ENCODE measurements at places on chromosomes 11 and 22. TPM values are rescaled to one million over a fixed set of nuclear protein-coding genes. Genes with fewer than 3 reads are reported as not detected.

FOLR3 gene
- total RNA-seq: 0.96 TPM

SNU13 gene
- 167 TPM for total RNA-seq

ATM gene
- total RNA-seq: 31.9 TPM

ACRV1 gene
- total RNA-seq: 0.06 TPM

GRK2 gene
- 52.6 TPM for total RNA-seq

EHF gene
- 1.8 TPM for total RNA-seq

C1QTNF5 gene
- total RNA-seq: 8.2 TPM

TRIM21 gene
- 16.2 TPM for total RNA-seq

KREMEN1 gene
- total RNA-seq: 21.8 TPM

MMP13 gene
- total RNA-seq: not detected

DNA sequence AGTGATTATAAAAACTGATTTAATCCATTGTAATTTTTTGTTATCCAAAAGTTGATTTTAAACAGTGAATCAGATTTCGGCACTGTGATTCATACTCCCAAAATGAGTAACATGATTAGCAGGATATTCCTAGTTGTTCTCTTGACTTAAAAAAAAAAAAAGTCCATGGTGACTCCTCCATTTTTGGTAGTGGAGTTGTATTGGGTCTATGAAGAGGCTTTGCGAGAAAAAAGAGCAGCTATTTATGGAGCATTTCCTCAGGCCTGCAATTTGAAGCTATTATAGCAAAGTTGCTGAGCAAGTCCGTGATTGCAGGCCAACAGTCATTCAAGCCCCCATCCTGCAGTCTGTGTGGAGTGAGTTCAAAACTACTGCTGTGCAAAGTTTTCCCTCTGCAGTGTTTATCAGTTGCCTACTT, 28.8 kb downstream of the YAP1 start:
- DNase-seq: no peak

DNA sequence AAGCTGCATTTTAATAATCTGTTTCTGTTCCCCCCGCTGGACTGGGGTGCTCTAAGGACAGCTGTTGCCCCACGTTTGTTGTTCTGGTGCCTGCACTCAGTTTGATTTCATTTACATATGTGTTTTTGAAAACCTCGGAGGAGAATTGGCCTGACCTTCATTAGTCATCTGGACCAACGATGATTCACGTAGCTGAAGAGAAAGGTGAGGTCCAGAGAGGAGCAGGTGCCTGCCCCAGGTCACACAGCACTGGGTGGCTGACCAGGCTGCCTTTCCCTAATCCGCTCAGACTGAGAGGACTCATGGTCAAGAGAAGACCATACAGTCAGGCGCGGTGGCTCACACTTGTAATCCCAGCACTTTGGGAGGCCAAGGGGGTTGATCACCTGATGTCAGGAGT, 3.8 kb downstream of the CSDC2 start:
- peak; percentile 68 for DNase-seq

GRCh38 chr11:79313530-79313913, 127.3 kb downstream of the TENM4 start:
- DNase-seq: no peak

- no peak for DNase-seq
These were observed 76.5 kb downstream of the DHCR7 start for GRCh38 chr11:71371674-71372069.

DNA sequence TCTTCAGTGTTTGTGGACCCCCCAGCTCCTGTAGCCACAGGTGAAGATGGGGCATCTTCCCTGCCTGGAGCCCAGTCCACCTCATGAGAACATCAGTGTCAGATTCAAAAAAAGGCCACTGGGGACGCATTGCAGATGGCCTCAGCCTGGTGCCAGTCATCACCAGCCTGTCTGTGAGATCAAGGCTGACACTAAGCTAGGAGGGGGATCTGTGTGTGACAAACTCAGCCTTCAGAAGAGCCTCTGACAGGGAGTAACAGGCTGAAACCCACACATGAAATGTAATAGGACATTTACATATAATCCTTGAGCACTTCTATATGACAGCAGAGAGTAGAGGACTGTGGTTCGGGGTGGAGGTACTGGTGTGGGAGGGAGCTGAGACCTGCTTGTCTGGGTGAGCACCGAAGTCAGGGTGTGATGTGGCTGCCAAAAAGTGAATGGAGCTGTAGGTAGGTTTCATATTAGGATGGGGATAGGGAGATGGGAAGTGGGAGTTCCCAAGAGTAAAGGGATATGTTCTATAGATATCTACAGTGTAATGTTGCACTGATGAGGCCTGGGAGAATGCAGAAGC, 20.5 kb upstream of the CCDC134 start:
- DNase-seq: no peak

DNA sequence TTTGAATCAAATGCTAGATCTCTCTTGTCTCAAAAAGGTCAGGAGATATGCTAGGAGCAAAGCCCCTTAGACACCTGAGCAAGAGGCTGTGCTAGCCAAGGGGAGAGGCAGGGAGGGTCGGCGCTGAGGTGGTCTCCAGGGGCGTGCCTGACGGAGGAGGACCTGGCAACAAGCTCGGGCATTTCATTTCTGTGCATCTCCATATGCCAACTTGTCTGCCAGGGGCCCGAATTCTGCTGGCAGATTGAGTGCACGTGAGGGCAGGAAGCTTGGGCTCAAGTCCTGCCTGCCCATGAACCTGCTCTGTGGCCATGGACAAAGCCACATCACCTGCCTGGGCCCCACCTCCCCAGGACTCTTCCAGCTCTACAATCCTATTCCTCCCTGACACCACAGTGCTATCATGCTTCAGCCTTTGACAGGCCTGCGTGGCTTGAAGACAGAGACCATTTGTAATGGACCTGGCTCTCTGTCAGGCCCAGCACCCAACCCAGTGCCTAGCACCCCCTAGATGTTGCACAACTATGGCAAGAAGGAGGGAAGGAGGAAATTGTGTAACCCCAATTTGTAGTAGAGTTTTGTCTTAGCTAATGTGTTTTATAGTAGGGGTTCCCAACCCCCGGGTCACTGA, 16.3 kb upstream of the VSIG10L2 start:
- DNase-seq: no peak

DNA sequence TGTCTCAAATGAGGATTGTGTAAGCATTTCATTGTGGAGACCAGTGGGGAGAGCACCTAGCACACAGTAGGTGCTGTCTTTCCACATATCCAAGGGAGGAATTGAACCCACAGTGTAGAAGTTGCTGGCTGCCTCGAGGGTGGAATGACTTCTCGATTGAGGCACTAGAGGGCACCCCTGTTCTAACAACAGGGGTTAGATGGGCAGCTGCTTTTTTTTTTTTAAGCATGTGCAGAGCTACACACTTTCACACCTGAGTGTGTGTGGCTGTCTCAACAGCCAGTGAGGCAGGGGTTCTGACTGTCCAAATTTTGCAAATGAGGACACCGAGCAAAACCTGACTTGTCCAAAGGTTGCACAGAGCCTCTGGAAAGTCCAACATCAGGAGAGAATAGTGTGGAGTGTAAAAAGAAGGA, 118.2 kb upstream of the CRYBB3 start:
- DNase-seq: no peak

- DNase-seq: no peak
These were observed 24.9 kb downstream of the CD44 start for GRCh38 chr11:35163702-35164496.

GRCh38 chr22:38753948-38754750, 1.6 kb downstream of the SUN2 start:
- peak; percentile 62 for DNase-seq

- DNase-seq: no peak
These were observed 18.6 kb downstream of the ATM start for GRCh38 chr11:108241330-108242037.

GRCh38 chr11:117441146-117441975, 113.7 kb downstream of the CEP164 start:
- DNase-seq: no peak

DNA sequence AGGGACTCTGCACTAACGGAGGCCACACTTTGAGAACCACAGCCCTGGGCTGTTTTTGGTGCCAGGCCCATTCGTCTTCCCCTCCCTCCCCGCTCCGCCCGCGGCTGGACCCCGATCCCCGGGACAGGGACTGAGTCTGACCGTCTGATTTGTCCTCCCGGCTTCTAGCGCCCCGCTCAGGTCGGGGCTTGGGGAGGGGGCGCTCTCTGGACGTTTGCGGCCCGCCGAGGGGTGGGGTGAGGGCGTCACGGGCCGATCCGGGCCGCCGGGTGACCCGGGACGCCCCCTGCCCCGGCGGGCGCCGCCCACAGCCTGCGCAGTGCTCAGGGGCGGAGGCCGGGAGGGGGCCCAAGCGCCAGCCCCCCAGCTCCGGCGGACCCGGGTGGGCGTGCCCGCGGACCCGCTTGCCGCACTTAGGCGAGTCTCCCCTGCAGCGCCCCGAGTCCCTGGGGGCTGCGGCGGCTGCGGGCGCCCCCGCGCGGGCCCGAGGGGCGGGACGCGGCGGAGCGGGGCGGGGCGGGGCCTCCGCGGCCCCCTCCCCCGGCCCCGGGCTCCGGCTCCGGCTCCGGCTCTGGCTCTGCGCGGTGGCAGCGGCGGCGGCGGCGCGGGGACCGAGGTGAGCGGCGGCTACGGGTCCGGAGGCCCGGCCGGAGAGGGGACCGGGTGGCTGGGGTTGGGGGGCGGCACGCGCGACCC, 33.7 kb upstream of the PRR5 start:
- no peak for DNase-seq

DNA sequence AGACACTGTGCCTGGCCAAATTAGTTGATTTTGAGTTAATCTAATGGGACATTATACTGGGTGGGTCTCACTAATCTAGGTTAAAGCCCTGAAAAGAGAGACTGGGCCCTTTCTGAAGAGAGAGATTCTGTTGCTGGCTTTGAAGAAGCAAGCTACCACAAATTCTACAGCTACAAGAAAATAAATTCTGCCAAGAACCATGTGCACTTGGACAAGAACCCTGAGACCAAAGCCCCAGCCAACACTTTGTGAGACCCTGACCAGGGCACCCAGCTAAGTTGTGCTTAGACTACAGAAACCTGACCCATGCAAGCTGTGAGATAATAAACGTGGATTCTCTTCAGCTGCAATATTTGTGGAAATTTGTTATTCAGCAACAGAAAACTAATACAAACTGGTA, 20.1 kb upstream of the SPON1 start:
- no peak for DNase-seq

DNA sequence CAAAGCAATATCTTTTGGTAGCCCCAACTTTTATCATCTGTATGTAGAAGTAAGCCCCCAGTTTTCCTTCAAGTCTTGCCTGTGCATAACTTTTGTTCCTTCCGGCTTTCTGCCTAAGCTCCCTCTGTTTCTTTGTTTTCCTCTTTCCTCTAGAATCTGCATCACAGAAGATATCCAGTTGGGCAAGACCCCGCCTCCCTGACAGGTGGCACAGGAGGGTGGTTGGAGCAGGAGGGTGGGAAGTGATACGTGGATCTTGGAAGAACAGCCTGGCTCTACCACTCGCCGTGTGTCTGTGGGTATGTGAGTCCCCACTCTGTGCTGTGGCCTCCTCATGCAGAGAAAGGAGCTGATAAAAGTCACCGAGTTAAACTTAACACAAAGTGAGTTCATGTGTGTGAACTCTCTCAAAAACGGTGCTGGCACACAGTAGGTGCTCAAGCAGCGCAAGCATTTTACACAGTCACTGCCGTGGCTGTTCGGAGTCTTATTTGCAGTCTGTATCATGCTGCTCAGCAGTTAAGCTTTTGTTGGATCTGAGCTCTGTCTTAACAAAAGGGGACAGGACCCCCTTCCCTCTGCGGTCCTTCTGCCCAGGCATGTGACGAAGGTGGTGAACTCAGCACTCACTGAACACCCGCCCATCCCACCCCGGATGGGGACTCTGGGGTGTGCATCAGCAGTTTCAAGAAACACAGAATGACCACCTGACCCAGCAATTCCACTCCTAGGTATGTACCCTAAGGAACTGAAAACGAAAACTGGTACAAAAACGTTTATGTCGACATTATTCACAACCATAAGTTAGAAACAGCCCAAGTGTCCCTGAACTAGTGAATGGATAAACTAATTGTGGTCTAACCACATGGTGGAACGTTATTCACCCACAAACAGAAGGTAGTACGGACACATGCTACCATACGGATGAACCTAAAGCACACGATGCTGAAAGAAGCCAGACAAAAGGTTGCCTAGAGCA, 249.1 kb downstream of the CTTN start:
- no peak for DNase-seq

DNA sequence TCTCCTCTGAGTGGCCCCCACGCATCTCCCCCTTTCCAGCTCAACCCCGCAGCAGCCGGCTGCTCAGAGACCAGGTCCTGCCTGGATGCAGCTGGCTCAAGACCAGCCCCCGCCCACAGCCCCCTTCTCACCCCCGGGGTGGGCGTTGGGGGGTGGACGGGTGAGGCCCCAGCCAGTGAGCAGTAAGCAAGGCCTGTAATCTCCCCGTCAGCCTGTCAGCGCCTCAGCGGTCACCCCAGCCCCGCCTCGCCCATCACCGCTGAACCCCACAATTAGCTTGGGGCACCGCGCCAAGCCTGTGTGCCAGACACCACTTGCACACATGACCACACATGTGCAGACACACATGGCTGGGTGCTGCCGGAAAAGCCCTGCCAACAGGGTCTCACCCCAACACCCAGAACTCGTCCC, 5.9 kb downstream of the PLXNB2 start:
- no peak for DNase-seq

GRCh38 chr11:85699957-85700741, 14.2 kb upstream of the CCDC89 start:
- no peak for DNase-seq

DNA sequence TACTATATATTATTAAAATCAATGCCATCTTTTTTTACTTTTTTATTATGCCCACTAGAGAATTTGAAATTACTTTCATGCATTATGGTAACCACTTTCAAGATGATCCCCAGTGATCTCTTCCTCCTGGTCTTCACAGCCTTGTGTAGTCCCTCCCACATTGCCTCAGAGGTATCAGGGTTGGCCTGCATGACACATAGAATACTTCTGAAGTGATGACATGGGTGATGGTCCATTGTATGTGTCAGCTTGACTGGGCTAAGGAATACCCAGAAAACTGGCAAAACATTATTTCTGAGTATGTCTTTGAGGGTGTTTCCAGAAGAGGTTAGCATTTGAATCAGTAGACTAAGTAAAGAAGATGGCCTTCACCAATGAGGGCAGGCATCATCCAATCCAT, 14.2 kb upstream of the ISX start:
- no peak for DNase-seq

GRCh38 chr22:44200451-44200850, 19.7 kb downstream of the PARVG start:
- DNase-seq: no peak

GRCh38 chr11:16825968-16826367, 87.5 kb downstream of the C11orf58 start:
- no peak for DNase-seq

DNA sequence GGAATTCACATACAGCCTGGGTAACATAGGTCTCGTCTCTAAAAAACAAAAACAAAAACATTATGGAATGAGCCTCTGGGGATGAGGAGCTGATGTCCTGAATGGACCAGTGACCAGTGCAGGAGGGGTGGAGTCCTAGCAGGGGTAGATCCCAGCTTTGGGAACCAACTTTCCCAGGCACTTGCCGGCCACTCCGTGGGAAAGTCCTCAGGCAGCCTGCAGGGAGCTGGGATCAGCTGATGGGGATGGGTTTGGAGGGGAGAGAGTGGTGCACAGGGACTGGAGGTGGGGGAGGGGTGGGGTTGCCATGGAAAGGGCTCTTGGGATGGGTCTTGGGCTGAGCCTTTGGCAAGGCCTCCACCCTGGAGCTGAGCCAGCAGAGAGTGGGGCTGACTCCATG, 19.1 kb downstream of the MGAT3 start:
- no peak for DNase-seq

GRCh38 chr22:29073618-29074275, 912 bp downstream of the KREMEN1 start:
- peak; percentile 60 for DNase-seq

GRCh38 chr11:61142424-61142823, 18.8 kb downstream of the VPS37C start:
- no peak for DNase-seq

Measured in adrenal gland (tissue), 19 donors.